ENCODE measurements at places on chromosomes 3 and 15. TPM values are rescaled to one million over a fixed set of nuclear protein-coding genes. Genes with fewer than 3 reads are reported as not detected.

DNA sequence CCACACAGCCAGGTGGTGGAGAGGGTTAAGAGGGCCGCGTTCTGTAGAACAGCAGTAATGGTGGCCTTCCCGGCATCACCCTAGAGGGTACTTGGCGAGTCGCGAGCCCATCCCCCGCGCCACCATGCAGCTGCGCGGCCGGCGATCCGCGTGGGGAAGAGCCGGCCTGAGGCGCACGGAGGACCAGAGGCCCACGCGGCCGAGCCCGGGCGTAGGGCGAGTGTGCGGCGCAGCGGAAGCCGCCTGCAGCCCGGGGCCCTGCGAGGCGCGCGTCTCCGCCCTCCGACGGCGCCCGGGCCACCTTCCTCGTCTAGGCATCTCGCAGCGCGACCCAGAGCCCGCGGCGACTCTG lies 423 bp downstream of the TKT start:
- DNase-seq: peak; percentile 48

The ABHD5 gene
- total RNA-seq: 8.8 TPM

The PLSCR5 gene
- total RNA-seq: not detected

The P3H2 gene
- 30.8 TPM for total RNA-seq

DNA sequence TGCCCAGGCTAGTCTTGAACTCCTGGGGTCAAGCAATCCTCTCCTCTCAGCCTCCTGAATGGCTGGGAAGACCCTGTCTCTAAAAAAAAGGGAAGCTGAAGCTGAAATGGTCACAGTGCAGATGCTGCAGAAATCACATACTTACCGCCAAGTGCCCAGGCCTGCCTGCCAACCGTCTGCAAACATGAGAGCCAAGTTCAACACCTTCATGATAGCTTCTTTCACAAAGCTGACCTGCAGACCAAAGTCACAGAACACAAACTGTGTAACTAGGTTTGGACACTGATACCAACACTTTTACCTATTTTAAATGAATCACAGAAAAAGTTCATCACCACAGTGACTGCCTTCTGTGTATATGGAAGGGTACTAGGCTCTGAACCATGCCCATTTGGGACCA lies 22.8 kb upstream of the CYFIP1 start:
- no peak for DNase-seq

The SHF gene
- 8.6 TPM for total RNA-seq

The CLEC3B gene
- total RNA-seq: 184 TPM

GRCh38 chr3:97391167-97391566 lies 373.4 kb upstream of the ARL6 start:
- DNase-seq: no peak

The AMIGO3 gene
- total RNA-seq: 1.2 TPM

DNA sequence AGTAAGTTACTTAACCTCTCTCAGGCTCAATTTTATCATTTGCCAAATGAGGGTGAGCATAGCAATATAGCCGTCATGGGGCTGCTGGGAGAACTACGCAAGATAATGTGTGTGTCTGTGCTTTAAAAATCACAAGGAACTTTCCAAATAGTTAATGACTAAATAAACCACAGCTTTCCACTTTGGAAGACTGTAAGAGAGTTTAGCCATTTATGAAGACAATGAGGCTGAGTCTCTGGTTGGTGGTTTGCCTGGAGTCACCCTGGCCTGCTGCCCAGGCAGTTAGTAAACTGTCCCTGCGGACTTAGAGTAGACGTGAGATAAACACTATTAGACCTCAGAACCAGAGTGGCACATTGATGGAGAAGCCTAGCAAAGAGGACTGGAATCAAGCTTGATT lies 357.7 kb downstream of the CLSTN2 start:
- peak; percentile 13 for DNase-seq

DNA sequence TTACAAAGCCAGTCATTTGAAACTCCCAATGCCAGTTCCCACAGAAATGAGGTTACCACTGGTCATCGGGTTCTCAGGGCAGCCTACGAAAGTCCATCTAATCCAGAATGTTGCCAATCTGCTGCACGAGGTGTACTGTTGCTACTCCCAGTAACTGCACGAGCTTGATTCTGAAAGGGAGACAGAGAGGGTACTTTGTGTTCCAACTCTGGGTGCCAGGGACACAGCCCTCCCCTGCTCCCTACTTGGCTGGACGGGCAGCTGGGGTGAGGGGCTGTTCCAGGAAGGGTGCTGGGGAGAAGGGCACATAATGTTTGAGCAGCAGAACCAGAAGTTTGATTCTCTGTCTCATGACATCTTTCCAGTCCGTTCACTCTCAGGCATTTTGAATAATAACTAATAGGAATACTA lies 27.1 kb upstream of the OSBPL11 start:
- DNase-seq: no peak

The RFTN1 gene
- total RNA-seq: 16.1 TPM

DNA sequence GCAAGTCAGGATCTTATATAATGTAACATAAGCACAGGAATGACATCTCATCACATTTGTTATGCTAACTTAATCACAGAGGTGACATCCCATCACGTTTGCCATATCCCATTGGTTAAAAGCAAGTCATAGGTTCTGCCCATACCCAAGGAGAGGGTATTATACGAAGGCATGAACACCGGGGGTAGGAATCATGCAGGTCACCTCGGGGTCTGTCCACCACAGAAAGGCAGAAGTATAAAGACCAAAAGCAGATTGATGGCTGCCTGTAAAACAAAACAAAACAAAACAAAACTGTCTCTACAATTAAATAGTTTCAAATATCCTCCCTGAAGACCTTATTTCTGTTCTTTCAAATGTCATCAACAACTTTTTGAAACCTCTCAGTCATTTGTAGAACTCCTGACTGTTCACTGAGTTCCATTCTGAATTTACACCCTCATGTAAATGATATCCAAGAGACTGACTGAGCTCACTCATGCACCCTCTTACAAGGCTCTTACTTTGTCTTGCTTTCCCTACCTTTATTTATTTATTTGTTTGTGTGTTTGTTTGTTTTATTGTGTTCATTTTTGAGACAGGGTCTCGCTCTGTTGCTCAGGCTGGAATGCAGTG lies 22.7 kb upstream of the ZNF639 start:
- no peak for DNase-seq

DNA sequence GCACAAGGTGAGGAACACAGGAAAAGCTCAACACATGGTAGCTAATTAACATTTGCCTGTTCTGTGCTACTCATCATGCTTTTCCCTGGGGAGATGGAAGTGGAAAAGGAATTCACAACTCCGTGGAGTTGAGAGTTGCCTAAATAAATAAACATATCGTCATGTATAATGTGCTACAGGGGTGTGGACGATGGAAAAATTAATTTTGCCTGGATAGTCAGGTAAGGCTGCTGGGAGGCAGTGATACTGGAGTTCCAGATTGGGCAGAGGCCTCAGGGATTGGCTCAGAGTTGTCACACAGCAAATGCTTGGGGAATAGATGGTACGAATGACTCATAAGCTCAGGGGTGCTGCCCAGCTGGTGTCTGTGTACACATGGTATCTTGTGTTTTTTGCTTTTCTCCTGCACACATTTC lies 3.1 kb upstream of the ABHD6 start:
- no peak for DNase-seq

DNA sequence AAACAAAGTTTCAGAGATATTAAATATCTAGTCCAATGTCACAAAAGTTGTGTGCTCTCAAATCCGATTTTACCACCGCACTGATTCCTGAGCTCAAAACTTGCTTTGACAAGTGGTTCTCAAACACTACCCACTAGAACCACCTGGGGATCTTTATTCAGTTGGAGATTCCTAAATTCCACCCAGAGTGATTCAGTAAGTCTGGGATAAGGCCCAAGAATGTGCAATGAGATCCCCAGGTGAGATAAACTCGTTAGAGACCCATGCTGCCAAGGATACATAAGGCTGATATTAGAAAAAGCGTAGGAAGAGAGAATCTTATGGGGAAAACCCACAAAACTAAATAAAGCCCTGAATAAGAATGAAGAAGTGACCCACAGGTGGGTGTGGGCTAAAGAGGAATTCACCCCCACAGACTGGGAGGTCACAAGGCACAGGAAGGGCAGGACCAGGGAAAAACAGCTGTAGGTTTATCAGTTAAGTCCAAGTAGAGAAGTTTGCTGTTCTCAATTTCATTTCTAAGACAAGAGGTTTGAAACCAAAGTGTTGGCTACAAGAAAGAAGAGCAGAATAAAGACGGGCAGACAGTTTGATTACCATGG lies 11.5 kb upstream of the RPS17 start:
- no peak for DNase-seq

DNA sequence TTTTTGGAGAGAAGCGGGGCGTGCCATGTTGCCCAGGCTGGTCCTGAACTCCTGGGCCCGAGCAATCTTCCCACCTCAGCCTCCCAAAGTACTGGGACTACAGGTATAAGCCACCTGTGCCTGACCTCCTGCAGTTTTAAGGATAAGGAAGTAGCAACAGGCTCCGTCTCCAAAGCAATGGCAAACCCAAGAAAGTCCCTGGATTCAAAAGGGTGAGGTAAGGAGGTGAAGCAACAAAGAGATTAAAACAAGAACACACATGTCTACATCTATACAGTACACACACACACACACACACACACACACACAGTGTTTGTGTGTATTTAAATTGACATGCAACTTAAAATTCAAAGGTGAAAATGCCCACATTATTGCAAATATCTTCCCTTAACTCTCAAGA lies 58.9 kb downstream of the ABCC5 start:
- DNase-seq: no peak

DNA sequence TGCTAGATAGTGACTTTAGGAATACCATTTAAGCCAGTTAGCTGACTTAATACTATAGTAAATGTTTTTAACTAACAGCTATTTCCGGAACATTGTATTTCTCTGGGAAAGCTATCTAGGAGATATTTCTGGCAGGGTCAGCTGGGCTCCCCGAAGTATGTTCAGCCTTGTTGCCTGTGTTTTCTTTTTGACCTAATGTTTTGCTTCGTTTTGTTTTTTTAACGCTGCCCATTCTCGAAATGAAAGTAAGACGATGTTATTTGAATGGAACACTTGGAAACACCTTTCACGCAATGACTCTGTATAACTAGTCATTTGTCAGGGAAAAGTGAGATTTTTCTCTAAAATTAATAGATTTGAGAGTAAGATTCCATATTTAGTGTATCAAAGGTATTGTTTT lies 702.9 kb upstream of the NAALADL2 start:
- DNase-seq: peak; percentile 39

The CCDC9B gene
- 5.3 TPM for total RNA-seq

The IL17RD gene
- total RNA-seq: 20.7 TPM

DNA sequence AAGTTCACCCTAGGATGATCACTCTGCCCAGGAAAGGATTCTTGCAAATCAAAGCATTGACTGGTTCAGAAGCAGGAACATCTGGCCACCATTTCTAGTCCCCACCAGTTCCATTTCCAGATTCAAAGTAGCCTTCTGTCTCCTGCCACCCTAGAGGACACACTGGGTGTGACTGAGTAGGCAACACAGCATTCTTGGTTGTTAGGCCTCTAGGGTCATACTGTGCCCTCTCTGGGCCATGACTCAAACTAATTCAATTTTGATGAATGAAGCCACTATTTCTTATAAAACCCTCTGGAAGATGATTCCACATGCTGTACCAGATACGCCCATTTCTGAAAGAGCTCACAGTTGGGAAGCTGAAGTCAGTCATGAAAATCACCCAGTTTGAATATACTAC lies 69.7 kb downstream of the WDR76 start:
- DNase-seq: no peak

DNA sequence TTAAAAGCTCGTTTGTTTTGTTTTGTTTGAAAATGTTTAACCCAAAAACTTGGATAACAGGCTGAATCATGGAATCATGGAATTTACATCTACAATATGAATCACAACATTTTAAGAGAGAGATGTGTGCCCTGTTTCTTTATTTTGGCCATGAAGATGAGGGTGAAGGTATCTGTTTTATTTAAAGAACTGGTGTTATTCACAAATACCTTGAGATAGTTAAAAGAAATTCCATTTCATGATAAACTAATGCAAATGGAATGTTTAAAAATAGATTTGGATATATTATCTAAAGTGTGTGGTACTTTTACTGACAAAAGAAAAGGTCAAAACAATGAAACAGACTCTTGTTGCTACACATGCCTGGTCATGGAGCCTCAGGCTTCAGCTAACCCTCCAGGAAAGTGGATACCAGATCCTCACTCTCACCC lies 486.0 kb upstream of the CFAP20DC start:
- no peak for DNase-seq

GRCh38 chr3:51391075-51391565 lies at the start of gene RBM15B:
TSS of gene RBM15B (plus strand) at chr3:51391285. CDS start at chr3:51391400, 115 bp downstream.
- peak; percentile 99 for DNase-seq

The PFN2 gene
- 98.9 TPM for total RNA-seq

DNA sequence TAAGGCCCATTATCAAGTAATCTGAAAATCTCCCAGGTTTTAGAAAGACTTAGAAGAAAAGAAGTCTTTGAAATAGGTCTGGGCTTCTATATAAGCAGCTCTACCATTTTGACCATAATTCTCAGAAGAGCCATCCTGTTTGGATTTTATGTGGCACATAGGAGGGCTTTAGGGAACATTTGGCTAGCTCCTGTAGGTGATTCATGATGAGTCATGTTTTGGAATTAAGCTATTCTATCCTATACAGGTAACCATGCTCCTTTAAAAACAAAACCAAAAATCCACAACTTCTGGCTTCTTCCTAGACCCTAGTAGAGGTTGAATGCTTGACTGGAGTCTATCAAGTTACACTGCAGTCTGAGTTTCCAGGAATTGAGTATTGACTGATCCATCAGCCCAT lies 8.9 kb downstream of the SST start:
- no peak for DNase-seq

The GOLGA8T gene
- total RNA-seq: 0.27 TPM

GRCh38 chr3:31562525-31562924 lies 29.8 kb downstream of the STT3B start:
- DNase-seq: no peak

DNA sequence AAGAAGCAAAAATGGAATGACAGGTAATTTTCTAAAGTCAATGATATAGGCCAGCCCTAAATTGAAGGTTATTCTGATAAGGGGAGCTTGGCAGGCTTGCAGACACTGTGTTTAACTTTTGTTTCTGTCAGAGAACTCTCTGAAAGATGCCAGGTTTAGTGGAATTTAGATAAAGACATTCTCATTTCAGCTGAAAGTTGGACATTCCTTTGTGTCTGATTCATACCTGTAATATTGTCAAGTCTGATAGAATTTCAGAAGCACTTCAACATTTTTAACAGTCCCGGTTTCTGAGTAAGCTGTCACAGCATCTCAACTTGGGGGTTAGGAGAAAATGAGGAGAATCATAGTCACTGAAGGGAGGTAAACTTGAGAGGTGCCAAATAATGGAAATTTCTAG lies 84.0 kb downstream of the DIPK2A start:
- no peak for DNase-seq

- no peak for DNase-seq
These were observed 65.6 kb downstream of the GLCE start for GRCh38 chr15:69226023-69226355.

The PAQR5 gene
- total RNA-seq: 0.13 TPM
